ENCODE measurements at places on chromosomes 4 and X.

- DNase-seq = no peak
Measured at GRCh38 chrX:107730298-107730655, 45.3 kb downstream of the TSC22D3 start.

GRCh38 chr4:125789023-125789422 lies 474.3 kb downstream of the FAT4 start:
- no peak for DNase-seq

DNA sequence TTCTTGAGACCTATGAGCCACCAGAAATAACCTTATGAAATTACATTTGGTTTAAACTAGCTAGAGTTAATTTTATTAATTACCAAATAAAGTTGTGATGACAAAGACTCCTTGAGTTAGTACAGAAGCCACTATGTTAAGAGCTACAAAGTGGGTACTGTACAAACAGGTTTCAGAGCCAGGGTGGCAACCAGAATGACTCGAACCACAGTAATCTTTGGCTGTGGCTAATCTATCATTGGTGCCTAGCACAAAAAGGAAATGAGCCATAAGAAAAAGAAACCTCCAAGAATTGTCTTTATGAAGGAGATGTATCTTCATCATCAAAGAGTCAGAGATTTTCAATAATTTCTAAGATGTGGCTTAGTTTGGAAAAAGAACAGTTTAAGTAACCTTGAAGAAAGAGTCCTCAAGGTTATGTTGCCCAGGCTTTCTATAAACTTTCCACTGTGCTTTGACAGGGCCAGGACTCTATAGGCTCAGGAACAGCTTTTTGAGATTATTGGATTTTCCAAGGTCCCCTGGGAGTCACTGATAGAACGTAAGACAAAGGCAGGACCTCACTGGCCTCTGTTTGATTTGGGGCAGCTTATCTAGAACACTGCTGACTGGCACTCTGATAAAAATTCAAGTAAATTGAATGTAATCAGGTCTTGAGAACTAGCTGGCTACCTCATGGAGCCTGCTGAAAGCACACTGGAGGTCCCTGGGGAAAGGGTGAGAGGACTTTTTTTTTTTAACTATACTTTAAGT lies 777.7 kb downstream of the STIM2 start:
- DNase-seq = no peak

DNA sequence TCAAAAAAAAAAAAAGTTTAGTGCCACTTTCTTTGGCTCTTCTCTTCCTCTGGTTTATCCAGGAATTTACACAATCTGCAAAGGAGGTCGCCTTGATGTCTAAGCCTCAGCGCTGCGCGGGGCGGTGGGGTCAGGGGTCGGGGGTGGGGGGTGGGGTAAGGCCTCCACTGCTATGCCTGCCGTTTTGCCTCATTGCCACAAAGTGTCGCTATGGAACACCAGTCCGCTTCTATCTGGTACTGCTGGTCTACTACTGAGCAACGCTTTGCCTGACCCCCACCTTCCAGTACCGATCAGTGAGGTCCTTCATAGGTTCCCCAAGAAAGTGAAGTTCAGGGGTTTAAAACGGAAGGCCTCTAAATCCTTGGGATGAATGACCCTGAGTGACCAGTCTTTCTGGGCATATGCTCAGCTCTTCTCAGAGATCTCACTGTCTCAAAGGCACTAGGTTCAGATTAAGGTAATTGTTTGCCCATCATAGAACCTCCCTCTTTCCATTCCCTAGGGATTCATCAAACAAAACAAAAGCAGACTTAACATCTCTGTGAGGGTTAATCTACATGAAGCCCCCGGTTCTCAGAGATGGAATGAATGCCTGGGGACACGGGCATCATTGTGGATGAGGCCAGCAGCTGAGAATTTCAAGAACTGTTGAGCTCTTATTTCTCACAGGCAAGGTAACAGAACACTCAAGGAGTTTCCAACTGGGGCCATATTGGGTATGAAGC lies 16.9 kb upstream of the TSR2 start:
- DNase-seq = peak; percentile 13

- peak; percentile 30 for DNase-seq
Measured at GRCh38 chr4:77465271-77465670, 140.3 kb upstream of the CXCL13 start.

- peak; percentile 32 for DNase-seq
Measured at GRCh38 chr4:52868133-52868532, 6.0 kb downstream of the RASL11B start.

DNA sequence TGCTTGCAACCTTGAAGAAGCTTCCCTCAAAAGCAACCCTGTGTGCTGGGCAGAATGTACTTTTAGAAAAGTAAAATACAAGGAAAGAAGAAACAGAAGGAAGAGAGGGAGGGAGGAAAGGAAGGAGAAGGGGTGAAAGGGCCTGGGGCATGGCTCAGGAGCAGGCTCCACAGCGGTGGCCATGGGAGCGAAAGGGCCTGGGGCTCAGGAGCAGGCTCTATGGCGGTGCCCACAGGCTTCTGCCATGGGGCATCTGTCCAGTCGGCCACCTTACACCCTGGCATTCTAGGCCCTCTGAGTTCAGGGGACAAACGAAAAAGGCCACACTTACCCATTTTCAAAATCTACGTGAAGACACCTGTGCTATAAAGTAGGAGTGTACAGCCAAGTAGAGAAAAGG lies 31.4 kb downstream of the GAK start:
- DNase-seq = no peak

GRCh38 chr4:102500352-102500695 lies 835 bp upstream of the NFKB1 start:
- DNase-seq = peak; percentile 34

- DNase-seq = peak; percentile 47
Measured at GRCh38 chr4:20844311-20844710, 144.1 kb downstream of the PACRGL start.

DNA sequence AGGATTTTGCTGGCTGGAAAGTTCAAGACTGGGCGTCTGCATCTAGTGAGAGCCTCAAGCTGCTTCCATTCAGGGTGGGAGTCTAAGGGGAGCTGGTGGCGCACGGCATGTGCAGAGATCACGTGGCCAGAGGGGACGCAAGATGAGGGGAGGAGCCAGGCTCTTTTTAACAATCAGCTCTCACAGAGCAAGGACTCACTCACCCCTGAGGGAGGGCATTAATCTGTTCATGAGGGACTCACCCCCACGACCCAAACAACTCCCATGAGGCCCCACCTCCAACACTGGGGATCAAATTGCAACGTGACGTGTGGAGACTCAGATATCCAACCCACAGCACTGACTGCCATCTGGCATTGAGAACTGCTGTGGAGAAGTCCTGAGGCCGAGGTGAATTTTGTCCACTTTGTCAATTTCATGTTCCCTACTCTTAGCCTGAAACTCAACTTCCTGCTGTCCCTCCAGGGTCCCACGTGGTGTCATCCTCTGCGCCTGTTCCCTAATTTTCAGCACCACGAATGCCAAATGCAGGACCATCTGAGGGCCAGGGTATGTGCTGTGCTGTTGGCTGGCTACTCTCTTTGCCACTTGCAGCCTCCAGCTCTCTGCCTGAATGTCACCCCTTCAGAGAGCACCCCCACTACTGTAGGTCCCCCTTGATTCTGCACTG lies 5.6 kb downstream of the ZFP92 start:
- peak; percentile 19 for DNase-seq

DNA sequence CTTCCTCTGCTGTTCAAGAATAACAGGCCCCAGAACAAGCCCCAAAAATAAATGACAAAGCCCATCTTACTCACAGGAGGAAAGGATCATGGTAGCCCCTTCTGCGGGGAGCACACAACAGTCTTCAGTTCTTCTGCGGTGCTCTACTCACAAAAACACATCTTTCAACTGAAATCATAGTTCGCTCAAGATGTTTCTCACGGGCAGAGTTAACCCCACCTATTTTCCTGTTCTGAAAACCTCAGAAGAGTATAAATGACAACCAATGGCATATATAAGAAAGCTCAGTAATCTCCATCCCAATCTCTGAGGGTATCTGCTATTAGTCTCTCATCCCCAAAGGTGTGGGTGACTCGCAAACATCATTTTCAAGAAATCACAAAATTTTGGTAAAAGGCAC lies at the start of gene TXK:
Gene TXK (minus strand): TSS at position 170 of the 400 bp plus-strand sequence. CDS start 80 bp downstream, at position 90.
- no peak for DNase-seq

GRCh38 chrX:71167031-71167781 lies 22.6 kb downstream of the NLGN3 start:
- no peak for DNase-seq

DNA sequence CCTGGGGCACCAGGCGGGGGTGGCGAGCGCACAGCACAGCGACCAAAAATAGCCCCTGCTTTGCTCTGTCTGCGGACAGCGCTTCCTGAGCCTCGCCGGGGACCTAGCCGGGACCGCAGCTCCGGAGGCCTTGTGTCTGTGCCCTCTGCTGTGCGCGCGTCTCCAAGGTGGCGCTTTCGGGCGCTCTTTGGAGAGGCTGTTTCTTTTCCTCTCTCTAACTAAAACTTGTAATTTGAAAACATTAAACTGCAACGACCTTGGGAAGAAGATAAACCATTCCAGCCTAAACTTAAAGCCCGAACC lies 3.4 kb downstream of the ARX start:
- no peak for DNase-seq

GRCh38 chrX:42715701-42716262 lies 62.2 kb downstream of the PPP1R2C start:
- DNase-seq = no peak

GRCh38 chrX:12702509-12703091 lies 88.6 kb upstream of the PRPS2 start:
- DNase-seq = peak; percentile 1

DNA sequence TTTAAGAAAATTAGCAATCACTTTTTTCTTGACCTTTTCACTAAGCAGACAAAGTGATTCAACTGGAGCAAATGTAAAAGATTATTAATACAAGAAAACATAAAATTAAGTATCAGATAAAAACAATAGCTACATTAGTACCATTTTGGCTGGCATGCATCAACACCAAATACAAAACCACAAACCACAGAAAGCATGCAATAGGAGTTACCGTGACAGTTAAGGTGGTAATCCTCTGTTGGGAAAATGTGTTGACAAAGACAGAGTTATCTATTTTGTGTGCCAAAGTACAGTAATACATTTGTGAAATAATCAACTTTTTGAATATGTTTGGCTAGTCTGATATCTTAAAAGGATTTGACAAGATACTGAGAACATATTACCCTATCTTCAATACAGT lies 89.8 kb upstream of the ETNPPL start:
- DNase-seq = no peak

GRCh38 chrX:112738347-112739033 lies 58.8 kb upstream of the LHFPL1 start:
- DNase-seq = no peak

DNA sequence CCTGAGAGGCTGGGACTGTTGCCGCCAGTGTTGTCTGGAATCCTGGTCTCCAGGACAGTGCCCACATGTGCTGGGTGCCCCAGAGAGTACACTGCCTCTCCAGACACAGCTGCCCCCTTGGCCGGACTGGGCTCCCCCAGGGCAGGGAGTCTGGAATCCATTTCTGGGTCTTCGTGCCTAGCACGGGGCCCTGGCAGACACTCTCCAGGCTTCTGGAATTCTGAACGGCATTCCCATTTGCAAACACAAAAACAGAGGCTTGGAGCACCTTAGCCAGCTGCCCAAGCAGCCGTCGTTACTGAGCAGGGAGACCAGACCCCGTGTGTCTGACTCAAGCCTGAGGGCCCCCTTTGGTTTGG lies 20.8 kb downstream of the HMX1 start:
- no peak for DNase-seq

GRCh38 chr4:12221031-12221430 lies 792.3 kb upstream of the HS3ST1 start:
- DNase-seq = no peak

All from EH (cell line).